Prostate gland (tissue), 2 donors: ENCODE measurements at places on chromosomes 2 and 18. TPM values are rescaled to one million over a fixed set of nuclear protein-coding genes. Genes with fewer than 3 reads are reported as not detected.

GRCh38 chr2:116545286-116546068, 1269.0 kb upstream of the DDX18 start:
- DNase-seq: no peak

The SRD5A2 gene
- total RNA-seq: 8.5 TPM

DNA sequence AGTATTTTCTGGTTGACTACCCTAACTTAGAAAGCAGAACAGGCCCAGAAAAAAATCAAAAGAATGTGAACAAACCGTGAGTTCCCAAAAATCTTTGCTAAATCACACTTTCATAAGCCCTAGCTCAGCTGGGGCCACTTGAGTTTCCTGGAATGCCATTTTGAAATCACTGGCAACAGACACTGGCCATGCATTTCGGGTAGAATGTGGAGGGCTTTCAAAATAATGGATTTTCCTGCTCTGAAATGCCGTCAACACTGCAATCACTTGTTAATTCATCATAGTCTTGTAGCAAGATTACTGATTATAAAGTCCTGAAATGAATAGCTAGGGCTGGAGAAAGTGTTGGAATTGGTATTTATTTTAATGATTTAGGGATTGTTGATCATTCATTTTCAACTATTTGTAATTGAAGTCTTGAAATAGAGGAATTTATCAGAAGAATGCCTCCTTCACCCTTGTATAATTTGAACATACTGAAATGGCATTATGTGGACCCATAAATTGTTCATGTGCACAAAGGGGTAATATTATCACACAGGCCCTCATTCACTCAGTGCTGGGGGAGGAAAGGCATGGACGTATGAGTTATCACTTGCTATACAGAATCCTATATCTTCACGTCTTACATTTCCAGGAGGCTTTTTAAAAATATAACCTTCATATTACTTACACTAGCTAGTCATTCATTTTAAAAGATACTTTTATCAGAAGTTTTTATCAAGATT, 134.8 kb downstream of the DTNA start:
- DNase-seq: no peak

GRCh38 chr2:189517847-189518535, 62.6 kb downstream of the SLC40A1 start:
- no peak for DNase-seq

DNA sequence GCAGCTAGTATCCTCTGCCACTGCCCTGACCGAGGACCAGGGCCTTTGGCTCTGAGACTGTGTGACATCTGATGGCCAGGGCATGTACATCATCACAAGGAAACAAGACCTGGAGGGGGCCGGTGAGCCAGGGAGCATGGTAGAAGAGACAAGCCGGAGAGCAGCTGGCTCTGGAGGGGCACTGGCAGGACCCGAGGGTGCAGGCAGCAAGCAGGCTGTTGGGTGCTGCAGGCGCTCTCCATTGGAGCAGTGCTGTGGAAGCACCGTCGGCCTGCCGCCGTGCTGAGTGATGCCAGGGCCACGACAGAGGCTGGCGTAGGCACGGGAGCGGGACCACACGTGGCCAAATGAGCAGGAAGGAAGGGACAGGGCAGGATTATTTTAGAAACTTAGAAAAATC, 335.2 kb downstream of the GBX2 start:
- DNase-seq: no peak

The CENPA gene
- total RNA-seq: 0.23 TPM

DNA sequence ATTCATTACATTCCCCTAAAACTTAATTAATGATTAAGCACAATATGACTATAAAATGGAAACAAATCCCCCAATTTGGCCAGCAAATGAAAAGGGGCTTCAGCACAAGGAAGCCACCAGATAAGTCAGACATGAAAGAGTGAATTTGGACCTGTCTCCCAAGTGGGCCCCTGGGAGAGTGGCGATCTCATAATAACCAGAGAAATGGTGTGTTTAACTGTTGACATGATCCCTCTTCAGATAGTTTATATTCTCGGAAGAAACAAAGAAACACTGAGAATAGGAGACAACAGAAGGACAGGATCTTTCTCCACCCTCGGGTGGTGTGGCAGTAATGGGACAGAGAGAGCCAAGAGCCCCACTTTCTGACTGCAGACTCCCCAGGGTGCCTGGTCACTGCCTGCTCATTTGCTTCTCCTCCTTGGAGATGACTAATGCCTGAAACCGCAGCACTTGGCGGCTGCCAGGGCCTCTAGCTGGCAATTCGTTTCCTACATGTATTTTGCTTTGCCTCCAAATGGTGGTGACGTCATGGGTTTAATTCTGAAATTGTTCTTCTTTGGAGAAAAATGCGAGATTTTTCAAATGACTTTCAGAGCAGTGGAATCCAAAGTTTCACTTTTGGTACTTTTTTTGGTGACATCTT, 46.4 kb upstream of the SPP2 start:
- DNase-seq: no peak

The DNER gene
- total RNA-seq: 2.6 TPM

DNA sequence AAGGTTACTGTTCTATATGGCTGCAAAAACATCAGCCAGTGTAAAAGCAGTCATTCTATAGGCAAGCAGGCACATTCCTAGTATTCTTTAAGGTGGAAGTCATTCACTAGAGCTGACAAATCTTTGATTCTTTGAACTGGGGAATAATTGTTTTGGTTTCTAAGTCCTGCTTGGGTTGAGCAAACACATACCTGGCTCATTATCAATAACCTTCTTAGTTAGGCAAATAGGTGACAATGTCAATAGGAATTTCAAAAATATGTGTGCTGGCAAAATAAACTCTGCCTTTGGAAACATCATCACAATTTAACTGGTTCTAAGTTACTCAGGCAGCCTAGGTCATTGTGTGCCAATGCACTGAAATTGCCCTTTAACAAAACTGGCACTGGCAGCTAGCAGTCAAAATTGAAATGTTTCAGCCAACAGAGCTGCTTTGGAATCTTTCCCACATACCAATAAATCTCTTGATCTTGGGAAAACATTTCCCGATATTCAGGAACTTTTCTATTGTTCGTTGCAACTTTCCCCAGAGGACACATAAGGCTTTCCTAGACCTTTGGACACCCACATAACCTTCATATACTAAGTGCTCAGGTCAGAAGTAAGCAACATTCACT, 402.0 kb upstream of the MMADHC start:
- peak; percentile 66 for DNase-seq

- no peak for DNase-seq
Measured at GRCh38 chr2:36534275-36534799, 63.6 kb downstream of the FEZ2 start.

The PAIP2B gene
- total RNA-seq: 12.8 TPM

- no peak for DNase-seq
Measured at GRCh38 chr2:68769586-68770270, 35.1 kb downstream of the ARHGAP25 start.

DNA sequence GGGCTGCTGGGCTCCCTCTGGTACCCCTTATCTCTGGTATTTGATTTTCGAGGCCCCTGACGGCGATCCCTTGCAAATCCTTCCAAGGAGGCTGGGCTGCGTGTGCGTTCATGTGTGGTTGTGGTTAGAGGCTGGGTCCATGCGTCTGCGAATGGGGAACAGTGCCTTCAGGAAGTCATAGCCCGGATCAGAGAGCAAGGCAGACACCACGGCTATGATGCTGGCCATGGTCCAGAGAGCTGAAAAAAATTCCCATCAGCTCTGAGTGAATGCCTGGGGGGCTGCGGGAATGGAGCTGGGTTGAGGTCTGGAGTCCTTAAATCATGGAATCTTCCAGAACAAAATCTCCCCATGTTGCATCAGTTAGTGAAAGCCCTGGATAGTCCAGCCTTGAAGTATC, 145.5 kb downstream of the ACKR3 start:
- DNase-seq: no peak

GRCh38 chr2:39786761-39787522, 7.9 kb upstream of the THUMPD2 start:
- DNase-seq: no peak

GRCh38 chr2:206040525-206040924, 45.4 kb downstream of the INO80D start:
- no peak for DNase-seq

DNA sequence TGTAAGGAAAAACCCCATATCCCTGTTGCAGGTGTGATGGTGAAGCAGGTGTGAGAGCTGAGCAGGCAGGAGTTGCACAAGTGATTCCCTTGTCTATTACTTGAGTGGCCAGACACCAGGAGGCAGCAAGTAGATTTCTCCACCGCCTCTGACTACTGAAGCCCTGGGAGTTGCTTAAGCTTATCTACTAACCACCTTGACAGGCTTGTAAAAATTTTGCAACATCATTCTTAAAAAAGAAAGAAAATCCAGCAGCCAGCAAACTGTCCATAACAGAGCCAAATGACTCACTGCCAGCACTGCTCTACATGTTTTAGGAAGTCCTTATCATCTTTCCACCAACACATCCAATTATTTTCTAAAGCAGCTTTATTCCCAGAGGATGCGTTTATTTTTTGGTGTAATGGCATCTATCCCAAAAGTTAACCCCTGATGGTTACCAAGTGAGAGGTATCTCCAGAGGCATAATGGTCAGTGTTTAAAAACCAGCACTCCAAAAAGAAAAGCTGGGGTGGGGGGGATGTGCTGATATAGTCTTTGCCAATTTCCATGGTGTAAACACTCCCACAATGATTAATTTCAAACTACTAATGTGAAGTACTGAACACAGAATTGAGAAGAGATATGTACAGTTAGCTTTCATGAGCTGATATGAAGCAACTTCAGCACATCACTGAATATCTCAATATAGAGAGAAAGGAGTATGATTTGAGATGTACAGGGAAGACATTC, 16.3 kb upstream of the GPR39 start:
- DNase-seq: no peak

The CTDP1 gene
- total RNA-seq: 23.0 TPM

GRCh38 chr2:8799004-8799403, 38.4 kb downstream of the KIDINS220 start:
- no peak for DNase-seq

DNA sequence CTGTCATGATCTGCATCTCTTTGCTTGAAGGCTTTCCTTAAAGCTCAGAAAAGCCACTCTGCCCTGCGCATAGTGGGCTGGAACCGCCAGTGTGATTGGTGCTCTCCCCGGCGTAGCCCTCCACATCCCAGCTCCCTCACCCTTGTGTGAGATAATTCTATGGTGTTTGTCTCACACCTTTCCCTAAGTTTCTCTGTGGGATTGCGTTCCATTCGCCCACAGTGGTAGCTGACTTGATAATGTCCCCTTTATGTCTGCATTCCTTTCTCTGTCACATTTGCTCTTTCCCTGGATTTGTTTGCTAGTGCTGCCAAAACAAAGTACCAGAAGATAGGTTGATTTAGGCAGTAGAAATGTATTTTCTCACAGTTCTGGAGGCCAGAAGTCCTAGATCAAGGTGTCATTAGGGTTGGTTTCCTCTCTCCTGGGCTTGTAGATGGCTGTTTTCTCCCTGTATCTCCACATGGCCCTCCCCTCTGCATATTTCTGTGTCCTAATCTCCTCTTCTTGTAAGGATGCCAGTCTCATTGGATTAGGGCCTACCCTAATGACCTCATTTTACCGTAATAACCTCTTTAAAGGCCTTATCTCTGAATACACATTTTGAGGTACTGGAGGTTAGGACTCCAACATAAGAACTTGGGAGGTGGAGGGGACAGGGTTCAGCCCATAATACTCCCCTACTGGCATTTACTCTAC, 7.4 kb upstream of the TMEM87B start:
- DNase-seq: no peak

- peak; percentile 60 for DNase-seq
Measured at GRCh38 chr2:69306822-69307578, 80.0 kb downstream of the GFPT1 start.

- DNase-seq: no peak
Measured at GRCh38 chr2:236872981-236873380, 212.7 kb upstream of the COPS8 start.

- no peak for DNase-seq
Measured at GRCh38 chr2:230226051-230226551, 565 bp downstream of the SP140 start.

- DNase-seq: no peak
Measured at GRCh38 chr2:9370746-9371145, 52.6 kb downstream of the ITGB1BP1 start.

GRCh38 chr2:198660501-198660900, 797.2 kb downstream of the SATB2 start:
- DNase-seq: no peak

DNA sequence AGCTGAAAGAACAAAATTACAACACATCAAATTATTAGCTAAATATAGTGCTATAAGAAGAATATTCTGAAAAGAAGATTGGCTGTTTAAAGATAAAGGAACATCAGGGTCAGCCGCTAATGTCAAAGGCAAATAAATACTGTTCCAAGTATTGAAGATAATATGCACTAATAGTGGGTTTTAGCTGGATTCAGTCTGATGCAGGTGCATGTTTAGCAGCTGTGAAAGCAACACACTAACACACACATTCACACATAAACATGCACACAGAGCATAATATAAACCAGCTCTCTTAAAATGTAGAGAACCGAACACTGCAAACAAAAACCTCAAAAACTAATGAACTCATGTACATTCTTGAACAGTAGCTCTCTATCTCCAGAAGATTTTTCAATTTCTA, 634.6 kb downstream of the ERBB4 start:
- DNase-seq: no peak

The LOXL3 gene
- 10.7 TPM for total RNA-seq

DNA sequence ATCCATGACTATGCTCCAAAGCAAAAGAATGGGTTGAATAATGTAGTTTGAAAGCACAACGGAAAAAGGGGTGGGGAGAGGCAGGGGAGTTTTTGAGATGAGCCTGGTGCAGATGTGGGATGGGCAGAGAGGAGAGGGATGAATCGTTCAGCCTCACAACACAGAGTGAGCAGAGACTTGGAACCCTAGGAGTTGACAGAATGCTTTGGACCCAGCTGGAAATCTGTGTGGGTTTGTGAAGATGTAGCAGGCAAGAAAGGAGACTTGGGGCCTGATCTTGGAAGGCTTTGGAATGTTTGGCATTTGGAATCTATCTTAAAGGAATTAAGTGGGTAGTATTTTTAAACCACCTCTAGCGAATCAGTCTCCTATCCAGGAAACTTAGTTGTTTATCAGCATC, 66.0 kb upstream of the KCTD1 start:
- no peak for DNase-seq

DNA sequence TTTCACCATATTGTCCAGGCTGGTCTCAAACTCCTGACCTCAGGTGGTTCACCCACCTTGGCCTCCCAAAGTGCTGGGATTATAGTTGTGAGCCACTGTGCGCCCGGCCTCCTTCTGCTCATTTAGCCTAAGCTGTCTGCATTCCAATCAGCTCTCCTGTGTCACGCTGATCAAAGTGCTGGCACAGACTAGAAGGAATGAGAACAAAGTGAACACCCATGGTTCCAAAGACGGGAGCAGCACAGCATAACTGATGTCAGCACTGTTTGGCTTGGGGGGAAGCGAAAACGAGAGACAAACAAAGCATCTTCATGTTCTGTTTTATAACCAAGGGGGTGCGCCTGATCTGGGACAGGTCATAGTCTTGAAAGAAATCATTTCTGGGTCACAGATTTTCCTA, 43.3 kb downstream of the DIPK1C start:
- DNase-seq: no peak

DNA sequence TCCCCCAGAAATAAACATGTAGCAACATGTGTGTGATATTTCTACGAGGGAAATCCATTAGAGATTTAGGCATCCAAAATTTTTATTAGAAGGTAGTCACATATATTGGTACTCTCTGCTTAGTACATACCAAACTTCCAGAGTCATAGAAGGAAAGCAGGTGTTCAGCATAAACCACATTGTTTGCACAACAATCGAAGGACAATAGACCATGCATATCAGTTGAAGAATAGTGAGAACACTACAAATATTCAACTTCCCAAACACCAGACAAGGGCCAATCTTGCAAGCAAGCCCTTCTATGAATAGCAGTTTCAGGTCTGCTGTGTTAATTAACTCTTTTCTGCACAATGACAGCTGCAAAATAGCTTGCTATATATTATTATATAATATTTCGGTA, 702.2 kb downstream of the ERBB4 start:
- DNase-seq: no peak
